ENCODE measurements at places on chromosomes 13 and 19.

DNA sequence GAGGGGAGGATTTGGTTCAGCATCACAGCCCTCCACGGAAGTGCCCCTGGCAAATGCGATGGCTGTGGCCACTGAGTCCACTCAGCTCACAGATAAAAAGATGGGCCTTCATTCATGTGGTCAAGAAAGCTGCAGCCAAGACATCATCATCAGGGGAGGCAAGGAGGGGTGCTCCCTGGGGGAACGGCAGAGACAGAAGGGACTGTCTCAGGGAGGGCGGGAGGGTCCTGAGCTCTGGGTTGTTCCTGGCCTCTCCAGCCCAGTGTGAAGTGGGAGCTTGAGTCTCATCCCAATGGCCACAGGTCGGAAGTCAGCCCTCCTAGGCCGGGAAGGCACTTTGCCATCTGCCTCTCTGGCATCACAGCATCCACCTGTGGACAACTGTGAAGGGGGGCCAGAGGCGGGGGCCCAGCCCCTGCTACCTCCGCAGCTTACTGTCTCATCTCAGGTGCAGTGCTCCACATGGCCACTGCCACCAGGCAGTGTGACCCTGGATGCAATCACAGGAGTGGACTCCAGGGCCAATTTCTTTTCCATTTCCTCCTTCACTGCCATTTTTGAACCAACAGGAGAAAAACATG lies 137.8 kb upstream of the SOX1 start:
- DNase-seq: no peak

- no peak for DNase-seq
Measured at GRCh38 chr13:70415136-70415535, 306.9 kb upstream of the KLHL1 start.

- DNase-seq: no peak
Measured at GRCh38 chr13:112844879-112845278, 124.1 kb upstream of the MCF2L start.

DNA sequence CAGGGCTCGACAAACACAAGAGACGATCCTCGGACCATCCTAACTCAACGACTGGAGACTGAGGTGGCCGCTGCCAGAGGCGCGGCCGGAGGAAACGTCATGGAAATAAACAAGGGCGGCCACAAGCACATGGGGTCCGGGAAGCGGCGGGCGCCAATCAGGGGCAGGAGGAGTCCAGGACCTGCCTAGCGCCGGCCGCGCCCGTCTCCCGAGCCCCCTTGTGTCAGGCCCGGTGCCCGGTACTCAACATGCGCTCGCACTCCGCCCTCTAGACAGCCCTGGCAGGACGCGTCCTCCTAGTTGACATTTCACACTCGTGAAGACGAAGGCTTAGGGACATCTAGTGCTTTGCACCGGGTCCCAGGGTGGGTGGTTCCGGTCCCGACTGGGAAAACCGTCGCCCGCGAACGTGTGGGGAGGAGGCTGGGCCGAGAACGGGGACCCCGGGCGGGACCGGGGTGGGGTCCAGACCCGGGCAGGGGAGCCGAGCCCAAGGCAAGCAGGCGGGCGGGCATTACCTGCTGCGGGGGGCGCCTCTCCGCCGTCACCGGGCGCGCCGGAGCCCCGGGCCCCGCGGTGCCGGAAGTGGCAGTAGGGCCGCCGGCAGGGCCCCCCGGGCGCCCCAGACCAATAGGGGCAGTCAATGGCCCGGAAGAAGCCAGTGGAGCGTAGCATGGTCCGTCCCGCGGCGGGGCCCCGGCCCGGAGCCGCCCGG lies 442 bp downstream of the REXO1 start:
- peak; percentile 59 for DNase-seq

DNA sequence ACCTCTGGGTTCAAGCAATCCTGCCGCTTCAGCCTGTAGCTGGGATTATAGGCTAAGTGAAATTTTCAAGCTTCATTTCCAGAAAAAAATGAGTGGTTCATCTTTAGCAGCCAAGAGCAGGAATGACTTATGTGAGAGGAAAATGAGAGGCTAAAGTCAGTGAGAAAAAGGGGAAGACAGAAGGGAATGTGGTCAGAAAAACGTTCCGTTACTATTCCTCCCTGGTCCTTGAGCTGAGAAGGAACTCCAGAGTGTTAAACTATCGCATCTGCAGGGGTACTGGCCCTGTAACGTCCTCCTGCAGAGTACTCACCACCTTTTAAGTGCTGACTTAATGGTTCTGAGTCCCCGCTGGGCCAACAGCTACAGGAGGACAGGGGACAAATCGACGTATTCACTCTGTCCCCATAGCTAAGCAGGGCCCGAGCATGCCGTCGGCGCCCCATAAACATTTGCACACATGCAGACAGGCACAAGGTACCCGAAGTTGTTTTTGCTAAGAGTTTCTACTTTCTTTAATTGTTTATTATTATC lies 88.1 kb downstream of the FLT1 start:
- no peak for DNase-seq

DNA sequence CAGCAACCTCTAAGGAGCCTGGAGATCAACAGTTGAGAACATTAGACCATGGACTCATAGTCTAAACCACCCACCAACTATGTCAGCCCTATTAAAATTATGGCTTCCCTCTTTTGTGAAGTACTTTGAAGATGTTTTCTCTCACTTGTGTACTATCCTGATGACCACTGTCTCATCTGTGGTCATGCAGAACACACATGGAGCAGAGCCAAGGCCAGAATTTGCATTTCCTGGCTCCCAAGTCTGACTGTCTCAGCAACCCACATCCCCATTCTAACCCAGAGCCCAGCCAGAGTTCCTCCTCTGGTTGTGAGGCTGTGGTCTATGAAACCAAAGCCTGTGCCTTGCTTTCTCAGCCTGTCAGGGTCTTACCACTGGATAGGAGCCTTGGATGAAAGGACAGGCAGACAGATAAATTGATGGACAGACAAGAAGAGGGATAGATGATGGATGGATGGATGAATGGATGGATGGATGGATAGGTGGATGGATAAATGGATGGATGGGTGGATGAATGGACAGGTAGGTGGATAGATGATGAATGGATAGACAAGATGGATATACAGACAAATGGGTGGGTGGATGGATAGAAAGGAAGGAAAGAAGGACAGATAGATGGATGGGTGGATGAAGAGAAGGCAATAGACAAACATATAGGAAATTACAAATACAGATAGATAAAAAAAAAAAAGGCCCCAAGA lies 35.4 kb downstream of the ZNF557 start:
- DNase-seq: no peak

- peak; percentile 98 for DNase-seq
Measured at GRCh38 chr19:16338470-16339360, 14.1 kb downstream of the KLF2 start.

GRCh38 chr13:30126903-30127428 lies 180.4 kb downstream of the KATNAL1 start:
- DNase-seq: peak; percentile 95

GRCh38 chr19:42497492-42498168 lies 30.7 kb downstream of the CEACAM1 start:
- no peak for DNase-seq

GRCh38 chr13:23567906-23568460 lies 2.2 kb upstream of the TNFRSF19 start:
- no peak for DNase-seq

- DNase-seq: peak; percentile 79
Measured at GRCh38 chr13:31204592-31204991, 4.8 kb downstream of the B3GLCT start.

DNA sequence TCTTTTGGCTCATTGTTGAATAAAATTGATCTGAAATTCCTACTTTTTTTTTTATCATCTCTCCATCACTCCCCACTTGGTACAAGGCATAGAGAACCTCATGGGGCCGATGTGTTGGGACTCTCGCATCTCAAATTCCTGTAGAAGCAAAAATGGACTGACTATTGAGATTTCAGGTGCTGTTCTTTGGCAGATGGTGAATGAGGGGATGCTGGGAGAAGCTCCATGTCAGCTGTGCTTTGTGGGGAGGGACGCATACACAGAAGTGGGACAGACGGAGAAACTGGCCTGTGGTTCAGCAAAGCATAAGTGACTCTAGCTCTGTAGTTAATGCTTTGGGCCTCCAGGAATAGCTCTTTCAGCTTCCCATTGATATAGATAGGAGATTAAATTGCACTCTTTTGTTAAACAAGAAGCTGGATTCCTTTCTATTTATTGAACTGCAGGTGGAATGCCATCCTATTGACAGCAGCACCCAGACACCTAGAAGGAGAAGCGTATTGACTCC lies 194.5 kb upstream of the RNF113B start:
- no peak for DNase-seq

DNA sequence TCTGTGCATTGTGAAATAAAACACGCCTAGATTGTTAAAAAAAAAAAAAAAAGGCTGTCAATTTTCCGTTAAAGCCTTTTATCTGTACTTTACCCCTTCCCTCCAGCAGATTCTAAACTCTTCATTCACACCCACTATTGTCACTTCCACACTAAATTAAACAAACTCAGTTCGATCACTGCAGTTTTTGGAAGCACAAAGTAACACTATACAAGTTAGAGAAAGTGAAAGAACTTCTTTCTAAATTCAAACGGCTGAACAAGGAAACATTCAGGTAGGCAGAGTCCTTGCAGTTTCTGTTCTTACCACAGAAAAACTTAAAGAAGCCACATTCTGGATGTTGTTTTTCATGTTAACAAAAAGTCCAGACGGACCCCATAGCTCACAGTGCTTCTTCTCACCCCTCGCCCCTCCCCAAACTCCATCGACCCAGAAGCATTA lies 27.5 kb upstream of the UBE2L5 start:
- DNase-seq: no peak

DNA sequence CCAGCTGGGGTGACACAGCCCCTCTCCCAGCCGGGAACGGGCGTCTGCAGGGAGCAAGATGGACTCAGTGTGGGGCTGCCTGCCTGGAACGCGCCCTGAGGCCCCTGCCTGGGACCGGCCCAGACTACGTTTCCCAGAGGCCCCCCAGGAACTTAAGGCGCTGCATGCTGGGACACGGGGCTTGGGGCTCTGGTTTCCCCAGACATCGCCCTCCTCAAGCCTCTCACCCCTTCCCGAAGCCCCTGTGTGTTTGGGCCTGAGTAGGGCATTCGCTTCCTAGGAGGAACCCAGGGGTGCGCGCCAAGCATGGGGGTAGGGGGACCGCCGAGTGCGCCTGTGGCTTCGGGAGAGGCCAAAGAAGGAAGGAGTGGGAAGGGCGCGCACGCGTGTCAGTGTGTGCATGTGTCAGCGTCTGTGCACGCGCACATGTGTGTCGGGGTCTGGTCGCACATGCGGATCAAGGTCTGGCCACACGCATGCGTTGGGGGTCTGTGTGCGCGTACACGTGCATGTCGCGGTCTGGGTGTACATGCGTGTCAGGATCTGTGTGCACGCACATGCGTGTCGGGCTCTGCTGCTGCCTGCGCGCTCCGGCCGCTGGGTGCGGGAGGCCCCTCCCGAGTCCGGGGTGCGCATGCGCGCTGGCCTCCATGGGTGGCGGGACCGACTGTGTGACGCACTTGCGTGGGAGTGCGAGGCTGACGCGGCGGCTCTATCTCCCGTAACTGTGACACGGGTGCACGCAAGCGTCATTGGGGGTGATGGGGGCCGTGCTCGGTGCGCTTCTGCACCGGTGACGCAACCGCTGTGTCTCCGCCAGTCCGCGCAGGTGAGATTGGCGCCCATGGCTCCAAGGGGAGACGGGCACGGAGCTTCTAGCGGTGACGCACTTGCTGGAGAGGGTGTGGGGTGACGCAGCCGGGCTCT lies 16.2 kb downstream of the ZNF331 start:
- peak; percentile 86 for DNase-seq

- no peak for DNase-seq
Measured at GRCh38 chr13:31894931-31895330, 136.6 kb upstream of the FRY start.

DNA sequence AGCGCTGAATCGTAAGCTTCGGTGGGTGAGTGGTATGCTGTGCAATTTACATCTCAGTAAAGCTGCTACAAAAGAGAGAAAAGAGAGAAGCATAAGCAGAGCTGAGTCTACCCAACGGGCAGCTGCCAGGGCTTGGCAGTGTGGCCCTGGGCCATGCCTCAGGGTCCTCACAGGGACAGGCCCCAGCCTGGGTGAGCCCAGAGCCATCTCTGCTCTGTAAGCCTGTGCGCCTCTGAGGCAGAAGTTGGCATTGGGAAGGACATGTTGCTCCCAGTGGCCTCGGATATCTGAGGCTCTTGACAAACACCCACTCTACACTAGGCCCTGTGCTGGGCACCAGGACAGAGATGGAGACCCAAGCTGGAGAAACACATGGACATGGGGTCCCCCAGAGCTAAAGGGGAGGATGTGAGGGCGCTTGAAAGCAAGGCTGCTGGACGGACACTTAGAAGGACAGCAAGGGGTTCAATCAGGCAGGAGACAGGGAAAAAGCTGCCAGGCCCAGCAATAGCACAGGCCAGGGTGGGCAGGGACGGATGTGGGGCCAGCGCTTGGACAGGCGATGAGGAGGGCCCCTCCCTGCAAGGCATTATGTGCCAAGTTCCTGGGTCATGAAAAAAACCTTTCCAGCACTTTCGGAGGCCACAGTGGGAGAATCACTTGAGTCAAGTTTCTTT lies 14.7 kb downstream of the PPP6R1 start:
- no peak for DNase-seq

DNA sequence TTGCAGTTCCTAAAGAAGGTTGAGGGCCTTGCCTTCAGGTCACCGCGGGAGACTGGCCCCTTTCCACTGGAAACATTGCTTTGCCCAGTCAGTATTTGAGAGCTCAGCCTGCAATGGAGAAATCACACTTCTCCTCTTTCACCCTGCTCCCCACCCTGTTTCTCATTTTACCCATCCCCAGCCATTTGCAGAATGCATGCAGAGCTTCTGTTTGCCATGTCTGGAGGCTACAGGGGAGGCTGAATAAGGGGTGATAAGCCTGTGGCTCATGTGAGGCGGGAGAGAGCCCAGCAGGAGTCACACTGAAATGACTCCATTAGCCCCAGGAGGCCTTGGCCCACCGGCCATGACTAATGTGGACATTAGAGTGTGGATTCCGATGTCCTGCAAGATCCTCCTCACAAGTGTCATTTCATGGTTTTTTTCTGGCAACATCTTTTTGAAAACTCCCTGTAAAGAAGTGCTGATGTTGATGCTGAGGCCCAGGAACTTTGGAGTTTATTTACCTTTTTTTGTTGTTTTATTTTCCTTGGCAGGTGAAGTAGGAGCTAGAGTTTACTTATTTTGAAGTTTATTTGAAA lies 6.3 kb downstream of the SPINT2 start:
- DNase-seq: peak; percentile 90

DNA sequence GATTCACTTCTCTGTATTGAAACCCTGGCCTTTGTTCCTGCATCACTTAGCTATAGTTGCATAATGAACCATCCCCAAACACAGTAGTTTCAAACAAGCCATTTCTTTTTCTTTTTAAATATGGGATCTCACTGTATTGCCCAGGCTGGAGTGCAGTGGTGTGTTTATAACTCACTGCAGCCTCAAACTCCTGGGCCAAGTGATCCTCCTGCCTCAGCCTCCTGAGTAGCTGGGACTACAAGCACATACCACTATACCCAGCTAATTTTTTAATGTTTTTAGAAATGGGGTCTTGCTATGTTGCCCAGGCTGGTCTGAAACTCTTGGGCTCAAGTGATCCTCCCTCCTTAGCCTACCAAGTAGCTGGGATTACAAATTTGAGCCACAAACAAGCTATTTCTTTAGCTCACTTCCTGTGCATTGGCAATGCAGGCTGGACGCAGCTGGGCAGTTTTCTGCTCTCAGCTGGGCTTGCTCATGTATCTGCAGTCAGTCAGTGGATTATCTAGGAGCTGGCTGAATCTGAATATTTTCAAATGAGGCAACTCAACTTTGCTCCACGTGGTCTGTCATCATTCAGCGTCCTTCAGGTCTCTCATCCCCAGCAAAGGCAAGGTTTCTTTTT lies 49.5 kb upstream of the SIN3B start:
- no peak for DNase-seq

- no peak for DNase-seq
Measured at GRCh38 chr19:36679455-36679854, 8.0 kb upstream of the ZNF567 start.

- DNase-seq: no peak
Measured at GRCh38 chr19:41590936-41591335, 15.0 kb downstream of the CEACAM21 start.
